ENCODE measurements at places on chromosomes 2 and 18.

- no peak for DNase-seq
These were observed 81.1 kb upstream of the CAVIN2 start for GRCh38 chr2:191927991-191928390.

DNA sequence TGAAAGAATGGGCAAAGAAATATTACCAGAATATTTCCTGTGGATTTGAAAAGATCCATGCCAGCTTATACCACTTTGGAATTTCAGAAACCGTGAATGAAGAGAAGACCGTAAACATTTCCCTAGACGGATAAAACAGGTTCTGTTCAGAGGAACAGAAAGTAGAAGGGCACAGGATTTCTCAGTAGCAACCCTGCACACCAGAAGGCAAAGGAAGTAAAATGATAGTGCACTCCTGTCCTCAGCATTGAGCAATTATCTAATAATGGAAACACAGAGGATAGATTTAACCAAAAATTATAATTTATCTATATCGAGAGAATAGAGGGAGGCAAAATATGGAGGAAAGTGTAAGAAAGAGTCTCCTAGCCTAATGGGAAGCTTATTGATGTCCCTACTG, 87.0 kb upstream of the ITGA6 start:
- DNase-seq, result no peak

DNA sequence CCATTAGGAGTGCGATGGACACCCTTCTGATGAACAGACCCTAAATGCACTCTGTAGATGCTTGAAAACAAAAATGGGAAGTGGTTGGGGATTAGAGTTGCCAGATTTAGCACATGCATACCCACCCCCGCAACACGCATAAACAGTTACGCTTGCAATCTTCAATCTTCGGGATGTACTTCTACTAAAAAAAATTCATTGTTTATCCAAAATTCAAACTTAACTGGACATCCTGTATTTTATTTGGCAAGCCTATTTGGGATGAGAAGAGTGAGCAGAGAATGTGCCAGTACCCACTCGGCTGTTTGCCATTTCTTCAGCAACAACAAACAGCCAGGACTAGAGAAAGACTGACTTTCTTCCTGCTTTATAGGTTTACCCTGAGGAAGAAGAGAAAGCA, 18.4 kb downstream of the KIAA2012 start:
- DNase-seq, result no peak

DNA sequence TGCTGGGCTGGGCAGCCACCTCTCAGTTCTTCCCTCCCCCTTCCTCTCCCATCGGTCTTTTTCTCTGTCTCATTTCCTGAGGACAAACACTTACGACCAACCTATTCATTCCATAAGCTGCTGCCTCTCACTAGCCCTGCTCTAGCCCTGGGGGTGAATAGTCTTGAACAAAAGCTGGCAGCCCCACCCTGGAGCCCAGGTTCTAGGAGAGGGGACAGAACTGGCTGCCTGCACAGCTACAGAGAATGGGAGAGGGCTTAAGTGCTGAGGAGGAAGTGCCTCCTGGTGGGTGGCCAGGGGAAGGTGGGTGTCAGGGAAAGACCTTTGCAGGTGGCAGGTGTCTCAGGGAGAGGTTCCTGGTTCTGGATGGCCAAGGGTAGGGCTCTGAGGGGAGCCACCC, 22.8 kb downstream of the ANO7 start:
- DNase-seq, result no peak

DNA sequence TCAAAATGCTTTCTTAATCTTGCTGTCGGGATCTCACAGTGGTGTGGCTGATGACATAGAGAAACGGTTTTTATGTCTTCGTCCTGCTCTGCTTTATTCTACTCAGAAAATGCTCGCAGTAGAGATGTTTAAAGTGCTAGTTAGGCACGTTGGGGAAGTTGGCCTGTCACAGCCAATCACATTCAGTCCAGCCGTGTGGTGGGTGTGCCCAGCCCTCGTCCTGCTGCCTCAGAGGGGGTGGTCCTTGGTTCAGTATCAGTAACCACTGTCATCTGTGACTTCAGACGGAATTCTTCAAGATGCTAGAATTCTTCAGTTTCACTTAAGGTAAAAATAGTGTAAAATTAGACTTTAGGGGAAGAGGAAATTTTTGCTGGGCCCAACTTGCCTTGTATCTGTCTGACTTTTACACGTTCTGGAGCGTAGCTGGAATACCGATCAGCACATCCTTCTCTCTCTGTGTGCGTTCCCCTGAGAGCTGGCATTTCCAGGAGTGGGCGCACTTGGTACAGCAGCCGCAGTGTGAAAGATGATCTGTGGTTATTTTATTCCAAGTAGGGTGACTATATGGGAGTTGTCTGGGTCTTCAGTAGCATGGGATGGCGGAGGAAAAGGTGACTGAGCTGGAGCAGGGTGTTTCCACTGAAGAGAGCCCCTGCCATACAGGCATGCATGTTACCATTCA, 18.5 kb downstream of the TRAF3IP1 start:
- DNase-seq, result no peak

DNA sequence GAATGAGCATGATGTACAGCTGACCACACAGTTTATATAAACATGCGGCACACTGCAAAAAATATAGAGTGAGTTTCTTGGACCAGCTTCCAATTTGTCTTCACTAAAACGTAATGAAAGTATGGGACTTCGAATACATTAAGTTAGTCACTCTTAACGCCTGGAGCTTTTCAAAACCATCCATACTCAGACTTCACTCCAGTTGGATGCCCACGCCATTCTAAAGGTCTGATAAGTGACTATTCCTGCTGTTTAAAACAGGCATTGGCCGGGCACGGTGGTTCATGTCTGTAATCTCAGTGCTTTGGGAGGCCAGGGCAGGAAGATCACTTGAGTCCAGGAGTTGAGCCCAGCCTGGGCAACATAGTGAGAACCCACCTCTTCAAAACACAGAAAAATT, 84.6 kb downstream of the MYL12B start:
- DNase-seq, result no peak

- no peak for DNase-seq
These were observed 12.0 kb downstream of the AMMECR1L start for GRCh38 chr2:127873707-127874303.

DNA sequence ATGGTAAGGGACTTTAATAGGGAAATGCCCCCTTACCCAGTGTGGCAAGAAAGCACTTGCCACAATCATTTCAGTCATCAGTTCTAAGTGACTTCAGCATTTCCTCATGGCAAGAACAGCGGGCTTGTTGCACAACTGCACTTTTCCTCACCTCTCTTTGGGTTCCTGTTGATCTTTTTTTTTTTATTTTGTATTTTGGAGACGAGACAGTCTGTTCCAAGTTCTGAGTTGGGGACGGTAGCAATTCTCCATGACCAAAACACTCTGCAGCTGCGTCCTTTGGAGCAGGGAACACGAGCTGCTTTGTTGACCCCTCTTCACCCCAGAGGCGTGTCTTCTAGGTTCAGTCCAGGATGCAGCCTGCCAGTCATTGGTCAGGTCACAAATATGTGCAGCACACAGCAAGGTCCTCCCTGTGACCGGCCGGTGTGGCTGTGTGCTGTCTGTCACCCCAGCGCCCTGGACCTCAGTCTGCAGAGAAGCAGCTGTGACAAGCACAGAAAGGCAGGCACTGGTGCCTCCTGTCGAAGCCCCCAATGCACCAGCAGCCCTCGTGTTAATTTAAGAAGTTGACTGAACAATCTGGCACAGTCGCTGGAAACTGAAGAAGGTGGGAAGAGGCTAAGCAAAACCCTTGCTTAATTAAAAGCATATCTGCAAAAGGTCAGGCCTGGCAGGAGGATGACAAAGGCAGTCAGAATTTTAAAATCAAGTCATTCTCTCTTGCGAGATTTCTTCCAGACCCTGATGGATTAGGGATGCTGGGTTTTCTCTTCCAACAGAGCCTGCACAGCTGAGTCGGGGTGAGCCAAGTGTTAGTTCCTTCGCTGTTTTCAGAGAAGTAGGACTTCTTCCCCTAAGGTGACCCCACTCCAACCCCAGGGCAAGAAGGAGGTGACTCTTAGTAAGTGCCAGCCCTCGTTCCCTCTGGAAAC, 96.7 kb upstream of the COPS8 start:
- no peak for DNase-seq

- DNase-seq, result no peak
These were observed 128.0 kb upstream of the MSH6 start for GRCh38 chr2:47654790-47655562.

- DNase-seq, result no peak
These were observed 677.8 kb downstream of the TSN start for GRCh38 chr2:122433123-122433754.

GRCh38 chr2:54834721-54835120, 111.3 kb downstream of the EML6 start:
- DNase-seq, result no peak

DNA sequence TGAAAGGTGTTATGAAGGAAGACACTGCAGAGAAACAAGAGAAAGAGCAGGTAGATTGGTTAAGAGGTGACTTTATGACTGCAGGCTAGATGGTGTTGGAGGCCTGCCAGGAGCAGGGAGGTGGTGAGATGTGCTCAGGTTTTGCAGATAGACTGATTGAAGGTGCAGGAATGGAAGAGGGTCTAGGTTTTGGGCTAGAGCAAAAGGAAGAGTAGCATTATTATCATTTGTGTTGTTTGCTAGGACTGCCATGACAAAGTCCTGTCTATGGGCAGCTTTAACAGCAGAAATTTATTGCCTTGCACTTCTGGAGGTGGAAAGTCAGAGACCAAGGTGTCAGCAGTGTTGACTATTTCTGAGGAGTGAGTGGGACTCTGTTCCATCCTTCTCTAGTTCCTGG, 172.9 kb upstream of the SOX11 start:
- no peak for DNase-seq

DNA sequence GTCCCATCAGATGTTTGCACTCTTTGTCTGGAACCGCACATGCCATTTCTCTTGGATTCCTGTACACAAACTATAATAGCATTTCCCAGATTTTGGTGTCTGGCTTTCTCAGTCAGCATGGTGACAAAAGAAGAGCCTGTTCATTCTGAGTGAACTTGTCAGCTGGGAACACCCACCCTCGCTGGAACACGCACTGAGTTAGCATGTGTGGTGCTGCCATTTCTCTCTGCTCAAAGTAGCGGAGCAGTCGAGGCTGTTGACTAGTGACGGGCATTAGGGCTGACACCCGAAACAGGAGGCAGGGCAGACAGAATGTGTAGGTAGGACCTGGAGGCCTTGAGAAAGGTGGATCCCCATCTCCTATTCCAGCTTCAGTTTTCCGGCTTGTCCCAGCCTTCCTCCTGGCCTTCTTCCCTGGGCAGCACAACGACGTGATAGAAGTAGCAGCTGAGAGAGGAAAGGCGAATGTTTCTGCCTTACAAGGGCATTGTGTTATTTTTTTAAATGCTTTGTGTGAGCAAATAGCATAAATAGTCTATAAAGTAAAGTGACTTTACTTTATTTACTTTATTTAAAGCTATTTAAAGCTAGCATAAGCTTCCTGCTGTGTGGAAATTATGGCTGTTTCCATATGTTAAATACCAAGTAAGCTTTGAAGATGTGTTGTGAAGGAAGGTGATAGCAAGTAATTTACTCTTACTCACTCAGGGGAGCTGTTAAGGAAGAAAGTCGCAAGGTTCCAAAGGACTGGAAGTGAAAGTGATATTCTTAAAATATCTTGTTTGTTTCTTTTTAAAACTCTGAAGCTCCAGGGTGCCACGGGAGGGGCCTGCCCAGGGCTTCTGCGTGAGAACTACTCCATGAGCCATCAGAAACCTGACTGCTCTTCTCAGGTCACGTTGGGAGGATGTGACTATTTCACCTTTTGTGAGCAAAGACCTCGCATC, 272.6 kb downstream of the NEDD4L start:
- DNase-seq, result no peak

DNA sequence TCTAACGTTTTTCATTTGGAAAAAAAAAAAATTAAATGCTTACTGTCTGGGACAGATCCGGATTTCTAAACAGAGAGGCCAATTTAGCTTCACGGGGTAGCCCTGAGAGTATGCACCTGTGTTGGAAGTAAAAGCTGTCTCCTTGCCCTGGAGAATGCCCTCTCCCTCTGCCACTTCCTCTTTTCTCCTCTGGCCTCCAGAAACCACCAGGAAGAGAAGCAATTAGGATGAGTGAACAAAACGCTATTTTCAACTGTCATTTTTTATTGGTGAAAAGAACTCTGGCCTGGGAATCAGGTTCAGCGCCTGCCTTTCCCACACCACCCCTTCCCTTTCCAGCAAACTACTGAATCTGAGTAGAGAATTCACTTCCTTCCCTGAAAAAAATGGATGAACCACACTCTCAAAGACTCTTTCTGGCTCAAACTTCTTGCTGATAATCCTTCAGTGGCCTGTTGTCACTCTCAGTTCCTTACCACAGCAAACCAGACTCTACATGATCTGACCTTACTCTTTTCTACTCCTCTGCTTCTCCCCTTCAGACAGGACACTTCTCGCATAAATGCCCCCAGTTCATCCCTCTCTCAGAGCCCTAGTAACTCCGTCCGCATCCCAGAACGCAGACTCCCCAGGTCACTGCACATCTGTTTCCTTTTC, 29.8 kb downstream of the KLF7 start:
- DNase-seq, result no peak

GRCh38 chr2:238459081-238459629, 32.4 kb downstream of the ASB1 start:
- no peak for DNase-seq

GRCh38 chr2:68379184-68379708, 14.2 kb downstream of the PLEK start:
- no peak for DNase-seq

GRCh38 chr2:176370467-176371171, 101.4 kb downstream of the MTX2 start:
- no peak for DNase-seq

- DNase-seq, result no peak
These were observed 24.7 kb upstream of the COLEC12 start for GRCh38 chr18:525036-525797.

DNA sequence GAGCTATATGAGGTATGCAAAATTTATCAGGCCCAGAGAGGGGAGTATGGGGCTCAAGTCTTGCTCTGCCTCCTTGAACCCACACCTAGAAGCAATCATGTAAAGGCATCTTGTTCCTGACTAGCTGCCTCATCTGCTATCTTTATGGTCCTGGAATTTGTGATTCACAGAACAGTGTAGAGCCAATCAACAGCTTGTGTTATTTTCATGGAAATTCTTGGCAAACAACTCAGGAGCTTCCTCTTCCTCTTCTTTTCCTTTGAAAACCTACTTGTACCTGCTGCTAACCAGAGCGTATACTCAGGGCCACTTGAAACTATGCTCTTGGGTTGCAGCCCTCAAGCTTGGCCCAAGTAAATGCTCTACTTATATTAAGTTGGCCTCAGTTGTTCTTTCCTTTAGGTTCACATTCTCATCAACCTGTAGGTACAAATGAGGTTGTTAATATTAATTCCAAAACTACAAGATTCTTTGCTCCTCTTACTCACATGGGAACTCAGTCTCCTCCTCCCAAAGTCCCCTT, 3.5 kb upstream of the NOSTRIN start:
- no peak for DNase-seq

DNA sequence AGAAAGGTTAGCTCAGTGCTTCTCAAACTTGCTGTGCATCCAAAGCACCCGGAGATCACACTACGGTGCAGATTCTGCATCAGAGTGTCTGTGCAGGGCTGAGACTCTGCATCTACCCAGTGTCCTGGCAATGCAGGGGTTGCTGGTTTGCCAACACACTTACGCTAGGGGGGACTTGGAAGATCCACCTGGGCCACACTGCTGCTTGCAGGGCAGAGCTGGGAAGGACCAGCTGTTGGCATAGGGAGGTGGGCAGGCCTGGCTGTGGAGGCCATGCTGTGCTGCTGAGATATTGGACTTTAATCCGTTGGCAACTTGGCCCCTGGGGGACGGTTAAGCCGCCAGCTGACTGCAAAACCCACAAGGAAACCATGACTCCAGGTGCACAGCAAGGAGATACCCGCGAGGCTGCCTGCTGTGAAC, 397.6 kb upstream of the HS6ST1 start:
- peak; percentile 27 for DNase-seq
